A549 treated with GW870086 at 1 μM for 4 hours (cell line): ENCODE measurements at places on chromosomes 1 and 21. TPM values are rescaled to one million over a fixed set of nuclear protein-coding genes. Genes with fewer than 3 reads are reported as not detected.

Gene RCOR3
- total RNA-seq: 19.5 to 22.3 TPM (median 21.9 TPM) in 5 replicates

Gene C1QC
- total RNA-seq: not detected in 5 replicates

Gene F13B
- total RNA-seq: 0.06 to 0.09 TPM (median 0.08 TPM) in 3 of 5 replicates, not detected in the others

Gene FMOD
- 0.23 TPM in 2 of 5 replicates, not detected in the others for total RNA-seq

Gene CHTOP
- 68.2 to 85.8 TPM (median 80.9 TPM) in 5 replicates for total RNA-seq

Gene S100A2
- 18.8 to 40.7 TPM (median 32.4 TPM) in 5 replicates for total RNA-seq

Gene SDC3
- 7.9 to 9.7 TPM (median 8.3 TPM) in 5 replicates for total RNA-seq

Gene CLCA4
- total RNA-seq: not detected in 5 replicates

Gene NENF
- total RNA-seq: 93.0 to 145 TPM (median 135 TPM) in 5 replicates
